ENCODE measurements at places on chromosomes 1 and 21. TPM values are rescaled to one million over a fixed set of nuclear protein-coding genes. Genes with fewer than 3 reads are reported as not detected.

DNA sequence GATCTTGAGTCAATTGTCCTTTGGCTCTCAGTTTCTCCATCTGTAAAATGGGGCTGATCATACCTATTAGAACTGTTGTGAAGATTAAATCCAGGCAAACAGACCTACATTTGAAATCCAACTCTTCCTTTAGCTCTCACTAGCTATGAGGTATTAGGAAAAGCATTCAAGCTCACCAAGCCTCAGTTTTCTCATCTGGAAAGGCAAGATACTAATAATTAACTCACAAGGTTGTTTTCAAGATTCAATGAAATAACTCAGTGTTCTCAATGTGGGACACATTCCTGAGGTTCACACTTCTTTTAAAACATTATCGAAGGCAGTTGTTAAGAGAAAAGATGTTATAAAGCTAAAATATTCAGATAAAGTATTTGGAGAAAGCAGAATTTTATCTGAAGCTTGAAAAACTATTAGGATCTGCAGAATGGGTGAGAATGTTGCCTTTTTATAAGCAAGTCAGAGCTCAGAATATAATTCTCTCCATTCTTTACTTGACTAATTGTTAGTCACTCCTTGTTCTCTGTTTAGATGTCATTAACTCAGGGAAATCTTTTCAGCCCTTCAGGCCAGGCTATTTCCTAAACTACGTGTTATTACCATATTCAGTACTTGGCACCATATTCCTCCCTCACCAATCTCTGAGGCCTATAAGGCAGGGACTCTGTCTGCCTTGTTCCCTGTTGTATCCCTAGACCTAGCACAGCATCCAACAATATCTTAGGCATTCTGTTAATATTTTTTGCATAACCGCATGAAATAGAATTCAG lies 72.0 kb upstream of the VAV3 start:
- DNase-seq, result no peak

DNA sequence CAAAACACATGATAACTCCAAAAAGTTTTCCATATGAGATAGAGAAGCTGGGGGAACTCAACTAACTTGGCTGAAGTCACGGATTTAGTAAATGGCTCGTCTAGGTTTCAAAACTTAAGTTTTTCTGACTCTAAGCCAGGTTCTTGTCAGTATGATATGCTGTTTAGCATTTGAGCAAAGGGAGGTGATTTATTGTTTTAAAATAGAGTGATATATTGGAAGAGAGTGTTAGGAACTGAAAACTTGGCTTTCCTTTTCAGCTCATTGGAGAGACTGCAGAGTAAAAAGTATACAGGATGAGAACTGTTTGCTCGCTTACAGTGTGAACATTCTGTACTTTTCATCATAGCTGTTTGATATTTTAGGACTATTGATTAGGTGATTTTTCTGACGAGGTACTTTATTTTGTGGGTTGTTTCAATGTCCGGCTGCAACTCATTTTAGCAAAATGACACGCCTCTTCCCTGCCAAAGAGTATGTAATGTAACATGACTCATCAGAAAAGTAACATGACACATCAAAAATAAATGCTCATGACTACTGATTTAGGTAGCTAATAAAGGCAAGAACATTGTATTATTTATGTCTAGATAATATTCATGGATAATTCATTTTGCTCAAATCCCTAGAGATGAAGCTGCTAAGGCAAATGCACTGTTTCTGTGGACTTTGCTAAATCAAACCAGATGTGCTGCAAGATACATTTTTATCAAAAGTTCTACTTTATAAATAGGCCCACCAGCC lies 355.1 kb downstream of the GPATCH2 start:
- DNase-seq, result no peak

- no peak for DNase-seq
These were observed 95.7 kb downstream of the ATP6V1G3 start for GRCh38 chr1:198444792-198445191.

GRCh38 chr1:38030596-38031512 lies 15.7 kb downstream of the POU3F1 start:
- DNase-seq, result peak; percentile 83

- DNase-seq, result peak; percentile 77
These were observed 974 bp upstream of the FNBP1L start for GRCh38 chr1:93446837-93447451.

DNA sequence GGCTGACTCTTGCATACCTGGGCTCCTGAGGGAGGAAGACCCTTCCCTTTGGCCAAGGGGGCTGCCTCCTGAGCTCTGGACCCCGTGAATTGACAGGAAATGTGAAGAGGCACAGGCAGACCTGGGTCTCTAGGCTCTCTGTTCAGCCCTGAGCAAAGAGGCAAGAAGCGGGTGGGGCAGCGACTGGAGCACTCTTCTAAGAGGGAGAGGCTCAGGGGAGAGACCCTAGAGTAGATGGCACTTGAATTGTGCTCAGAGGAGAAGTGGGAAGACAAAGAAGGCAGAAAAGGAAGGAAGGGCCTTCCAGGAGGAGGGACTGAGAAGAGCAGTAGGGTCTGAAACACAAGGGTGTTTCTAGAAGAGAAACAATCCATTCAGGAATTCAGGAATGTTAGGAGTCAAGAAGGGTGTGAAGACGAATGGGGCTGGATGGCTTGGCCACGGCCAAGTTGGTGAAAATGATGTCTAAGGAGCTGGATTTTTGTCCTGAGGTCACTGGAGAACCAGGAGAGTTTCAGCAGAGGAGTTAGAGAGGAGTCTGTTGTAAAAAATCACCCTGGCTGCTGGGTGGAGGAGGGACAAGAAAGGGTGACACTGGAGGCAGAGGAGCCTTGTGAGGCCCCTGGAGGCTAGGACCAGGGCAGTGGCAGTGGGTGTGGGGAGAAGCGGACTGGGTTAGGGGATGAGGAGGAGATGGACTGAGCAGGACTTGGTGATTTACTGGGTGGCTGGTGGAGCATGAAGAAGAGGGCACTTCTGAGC lies 5.3 kb downstream of the TIE1 start:
- DNase-seq, result no peak

- no peak for DNase-seq
These were observed 48.5 kb downstream of the UTP25 start for GRCh38 chr1:209876078-209876800.

UBL4B gene
- not detected for total RNA-seq

C1orf210 gene
- 12.0 TPM for total RNA-seq

Data from pancreas (tissue), 10 donors.